ENCODE measurements at places on chromosomes 2 and 18.
A peak's percentile ranks its signal among the peaks of the same experiment; 100 is the strongest.

GRCh38 chr2:200616656-200617055 is 30.8 kb downstream of the AOX1 start:
- DNase-seq = no peak

GRCh38 chr2:74760875-74761630 is 72.9 kb upstream of the HK2 start:
- no peak for DNase-seq

GRCh38 chr18:11336241-11336640 is 186.9 kb upstream of the PIEZO2 start:
- no peak for DNase-seq

GRCh38 chr2:15795426-15795825 is 144.9 kb upstream of the MYCN start:
- no peak for DNase-seq

- DNase-seq = no peak
Measured at GRCh38 chr2:213490087-213490486, 205.8 kb downstream of the SPAG16 start.

- no peak for DNase-seq
Measured at GRCh38 chr2:172811027-172811426, 75.4 kb downstream of the RAPGEF4 start.

GRCh38 chr18:63311118-63312018 is 8.2 kb downstream of the BCL2 start:
- no peak for DNase-seq

- no peak for DNase-seq
Measured at GRCh38 chr2:101330253-101330933, 21.9 kb upstream of the RNF149 start.

DNA sequence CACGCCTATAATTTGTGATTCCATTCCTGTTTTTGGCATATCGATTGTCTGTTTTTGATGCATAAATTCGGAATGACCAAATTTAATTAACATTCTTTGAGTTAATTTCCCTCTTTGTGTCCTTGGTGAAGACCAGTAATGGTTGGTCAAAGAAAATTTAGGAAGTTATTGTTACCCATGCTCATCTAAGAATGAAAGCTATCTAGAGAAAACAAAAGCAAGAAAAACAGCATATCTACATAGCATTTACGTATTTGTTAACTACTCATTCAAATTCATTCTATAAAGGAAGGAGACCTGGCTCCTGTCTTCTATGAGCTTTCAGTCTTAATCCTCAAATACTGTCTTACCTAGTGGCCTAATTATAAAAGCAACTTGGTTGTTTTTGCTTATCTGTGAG is 59.2 kb upstream of the CHST9 start:
- no peak for DNase-seq

DNA sequence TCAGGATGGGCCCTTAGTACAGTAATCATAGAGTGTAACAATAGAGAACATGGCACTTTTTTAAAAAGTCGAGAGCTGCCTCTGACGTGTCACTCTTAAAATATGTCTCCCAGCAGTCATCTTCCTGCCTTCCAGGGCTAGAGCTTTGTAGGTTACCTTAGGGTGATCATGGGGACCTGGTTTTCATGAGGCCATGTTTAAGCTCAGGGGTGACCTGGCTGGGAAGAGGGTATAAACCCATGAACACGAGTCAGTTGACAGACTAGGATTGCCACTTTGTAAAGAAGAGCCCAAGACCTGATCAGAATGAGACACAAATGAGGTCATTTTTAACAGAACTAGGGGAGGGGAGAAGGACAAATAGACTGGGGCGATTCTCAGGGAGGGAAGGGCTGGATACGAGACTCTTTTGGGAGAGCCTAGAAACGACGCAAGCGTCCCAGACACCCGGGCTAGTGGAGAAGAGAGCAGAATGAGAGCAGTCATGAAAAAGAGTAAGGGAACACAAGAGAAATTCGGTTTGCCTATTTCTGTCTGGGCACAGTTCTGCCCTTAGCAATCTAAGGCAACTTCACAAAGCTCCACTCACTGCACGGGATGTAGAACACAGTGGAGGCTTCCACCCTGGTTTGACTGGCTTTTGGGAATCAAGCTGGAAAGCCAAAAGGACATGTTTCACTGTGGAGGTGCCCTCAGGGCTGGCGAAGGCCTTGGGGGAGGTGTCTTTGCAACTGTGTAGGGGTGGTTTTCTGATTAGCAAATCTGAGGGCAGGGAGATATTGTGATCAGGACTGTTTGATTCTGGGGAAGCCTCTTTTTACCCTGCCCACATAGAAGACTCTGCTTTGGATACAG is 1.8 kb upstream of the RAB31 start:
- no peak for DNase-seq

GRCh38 chr2:158878003-158878402 is 82.9 kb downstream of the DAPL1 start:
- no peak for DNase-seq

GRCh38 chr2:231557571-231558217 is 27.4 kb upstream of the NMUR1 start:
- peak; percentile 22 for DNase-seq

DNA sequence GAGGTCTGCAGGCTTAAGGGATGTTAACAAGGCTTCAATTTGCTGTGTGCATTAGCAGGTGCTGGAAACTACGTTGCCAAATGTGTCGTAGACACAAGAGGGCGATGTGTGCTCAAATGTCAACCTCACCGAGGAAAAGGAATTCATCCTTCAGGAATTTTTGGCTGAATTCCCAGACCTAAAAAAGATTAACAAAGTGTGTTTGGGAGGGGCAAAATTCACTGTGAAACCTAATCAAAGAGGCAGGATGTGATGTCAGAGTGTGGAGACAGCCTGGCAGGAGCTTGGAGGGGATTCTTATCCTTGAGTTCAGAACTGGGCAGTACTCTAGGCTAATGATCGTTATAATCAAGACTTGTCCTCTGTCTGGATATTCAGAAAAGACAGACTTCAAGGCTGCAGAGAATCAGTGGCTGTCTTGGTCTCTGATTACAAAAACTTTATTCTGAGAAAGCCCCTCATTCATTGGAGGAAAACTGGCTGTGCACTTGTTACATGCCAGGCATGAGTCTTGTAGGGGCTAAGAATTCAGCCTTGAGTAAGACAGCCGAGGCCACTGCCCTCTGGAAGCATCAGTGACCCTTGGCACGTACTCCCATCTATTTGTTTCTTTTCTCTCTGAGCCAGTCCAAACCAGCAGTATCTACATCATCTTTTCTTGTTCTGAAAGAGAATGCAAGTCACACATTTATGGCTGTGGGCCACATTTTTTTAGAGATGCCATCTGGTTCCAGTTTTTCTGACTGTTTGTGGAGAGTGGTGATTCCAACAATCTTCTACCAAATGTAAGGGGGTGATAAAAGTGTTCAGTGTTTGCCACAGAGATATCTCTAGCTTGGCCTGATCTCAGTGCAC is 18.7 kb upstream of the SCYGR1 start:
- DNase-seq = no peak

GRCh38 chr2:191629001-191629453 is 48.9 kb upstream of the NABP1 start:
- no peak for DNase-seq

GRCh38 chr18:54787616-54788015 is 40.7 kb upstream of the RAB27B start:
- DNase-seq = no peak

- no peak for DNase-seq
Measured at GRCh38 chr18:33427549-33427948, 13.0 kb downstream of the CCDC178 start.

- no peak for DNase-seq
Measured at GRCh38 chr2:232296776-232297525, 81.6 kb upstream of the ALPP start.

DNA sequence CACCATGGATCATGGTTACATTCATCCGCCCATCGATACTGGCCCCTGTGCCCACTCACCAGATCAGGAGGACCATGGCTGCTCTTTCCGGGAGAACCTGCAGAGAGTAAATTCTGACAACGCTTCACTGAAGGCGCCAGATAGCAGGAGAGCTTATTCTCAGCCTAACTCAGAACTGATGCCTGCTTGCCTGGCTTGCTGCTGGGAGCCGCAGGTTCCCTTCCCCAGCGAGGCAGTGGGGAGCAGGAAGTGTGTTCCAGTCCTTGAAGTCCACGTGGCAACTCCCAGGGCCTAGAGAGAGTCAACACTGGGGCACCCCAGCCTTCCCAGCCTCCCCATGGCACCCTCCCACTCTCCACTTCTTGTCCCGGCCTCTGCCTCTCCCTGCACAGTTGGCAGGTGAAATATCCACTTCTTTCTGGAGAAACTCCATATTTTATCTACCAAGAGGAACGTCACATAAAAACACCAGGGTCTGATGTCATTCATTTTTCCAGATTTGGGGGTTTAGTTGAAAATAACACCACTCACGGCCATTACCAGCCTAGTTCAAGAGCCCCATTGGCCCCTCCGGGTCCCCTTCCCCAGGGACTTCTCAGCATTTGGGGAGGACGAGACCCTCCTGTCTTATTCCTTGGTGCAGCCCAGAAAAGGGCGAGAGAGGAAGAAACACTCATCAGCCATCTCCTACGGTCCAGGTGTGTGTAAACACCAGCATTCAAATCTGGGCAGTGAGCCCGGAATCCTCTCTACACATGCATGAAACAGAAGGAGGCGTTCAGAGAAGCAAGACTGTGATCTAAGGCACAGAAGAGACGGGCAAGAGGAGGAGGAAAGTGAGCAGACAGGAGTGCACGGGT is 3.5 kb upstream of the TUBB6 start:
- no peak for DNase-seq

GRCh38 chr2:74694281-74694680 is 40.2 kb downstream of the SEMA4F start:
- no peak for DNase-seq

DNA sequence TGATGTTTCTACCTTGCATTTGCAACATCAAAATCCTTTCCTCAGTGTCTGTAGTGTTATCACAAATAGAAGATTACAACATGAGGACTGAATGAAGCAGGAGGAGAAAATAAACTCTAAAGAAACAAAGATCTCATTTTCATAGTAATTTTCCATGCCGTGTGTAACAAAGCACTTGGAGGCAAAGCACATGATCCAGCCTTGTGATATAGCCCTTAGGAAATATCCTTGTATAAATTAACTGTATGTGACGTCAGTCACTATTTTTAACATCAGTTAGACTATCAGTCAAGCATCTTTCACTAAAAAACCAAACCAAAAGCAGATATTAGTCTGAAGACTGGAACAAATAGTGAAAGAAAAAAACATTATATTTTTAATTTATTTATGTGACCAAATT is 492.1 kb upstream of the CNTNAP5 start:
- no peak for DNase-seq

GRCh38 chr2:39399570-39399969 is 37.5 kb downstream of the MAP4K3 start:
- no peak for DNase-seq

DNA sequence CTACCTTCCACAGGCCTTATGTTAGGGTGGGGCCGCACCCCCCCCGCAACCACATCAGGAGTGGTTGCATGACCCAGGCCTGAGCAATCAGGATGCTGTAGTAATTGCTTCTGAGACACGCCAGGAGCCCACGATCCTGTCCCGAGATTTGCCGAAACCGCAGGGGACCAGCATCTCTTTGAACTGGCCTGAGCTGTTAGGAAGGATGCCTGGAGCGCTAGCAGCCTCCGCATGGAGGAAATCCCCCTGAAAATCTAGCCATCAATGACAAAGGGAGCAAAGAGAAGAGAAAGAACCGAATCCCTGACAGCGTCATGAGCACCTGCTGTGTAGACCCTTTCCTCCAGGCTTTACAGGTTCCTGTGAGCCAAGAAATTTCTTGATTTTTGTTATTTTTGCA is 8.7 kb upstream of the TEX44 start:
- no peak for DNase-seq

GRCh38 chr2:230809015-230809414 is 55.7 kb upstream of the ITM2C start:
- DNase-seq = no peak
